H54 (cell line): ENCODE measurements at places on chromosomes 2 and 18.

GRCh38 chr2:15818318-15818753, 122.0 kb upstream of the MYCN start:
- no peak for DNase-seq

DNA sequence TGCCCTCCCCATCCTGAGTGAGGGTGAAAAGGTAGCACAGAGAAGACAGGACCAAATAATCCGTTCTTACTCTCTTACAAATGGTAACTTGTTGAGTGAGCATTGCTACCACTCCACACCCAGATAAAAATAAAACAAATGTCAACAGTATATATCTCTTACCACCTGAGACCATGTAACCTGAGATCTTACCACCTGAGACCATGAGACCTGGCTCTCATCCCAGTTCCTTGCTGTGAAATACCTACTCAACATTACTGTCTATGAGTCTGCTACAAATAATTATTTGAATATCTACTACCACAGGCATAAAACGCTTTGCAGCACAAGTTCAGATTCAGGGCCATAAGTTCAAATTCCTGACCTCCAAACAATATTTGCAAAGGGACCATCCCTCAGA, 234.7 kb downstream of the C1D start:
- no peak for DNase-seq

DNA sequence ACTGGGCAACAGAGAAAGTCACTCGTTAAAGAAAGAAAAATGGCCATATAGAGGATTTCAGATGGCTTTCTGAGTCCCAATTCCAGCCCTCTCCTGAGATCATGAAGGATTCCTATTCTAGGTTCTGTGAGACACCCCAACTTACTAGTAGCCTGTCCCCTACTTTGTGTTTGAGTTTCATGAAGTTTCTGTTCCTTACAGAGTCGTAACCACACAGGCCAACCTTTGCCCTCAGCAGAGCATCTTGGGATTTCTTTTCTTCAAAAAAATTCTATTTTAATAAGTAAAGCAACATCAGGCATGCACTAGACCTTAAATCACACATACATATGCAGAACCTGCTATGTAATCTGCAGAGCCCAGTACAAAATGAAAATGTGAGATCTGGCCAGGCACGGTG, 30.4 kb downstream of the TMEM247 start:
- DNase-seq, result no peak

- DNase-seq, result no peak
Observed at GRCh38 chr2:218999881-219000568, 6.8 kb upstream of the CRYBA2 start.

DNA sequence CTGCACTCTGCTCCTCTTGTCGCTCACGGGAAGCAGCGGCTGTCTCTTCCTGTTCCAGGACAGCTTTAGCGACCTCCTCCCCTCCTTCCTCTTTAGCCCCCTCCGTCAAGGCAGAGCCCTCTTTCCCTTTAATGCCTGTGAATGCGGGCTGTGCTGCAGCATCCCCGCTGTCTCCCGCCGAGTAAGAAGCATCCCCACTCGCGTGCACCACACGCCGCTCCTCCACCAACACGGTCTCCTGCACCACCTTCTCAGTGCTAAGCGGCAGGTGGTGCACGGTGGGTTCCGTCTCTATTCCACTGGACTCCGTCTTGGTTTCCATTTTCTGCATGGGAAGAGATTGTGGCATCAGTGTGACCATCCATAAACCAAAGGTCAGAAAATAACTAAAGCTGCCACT, 101.6 kb upstream of the ZBTB14 start:
- no peak for DNase-seq

GRCh38 chr2:75055142-75055819, 96.8 kb downstream of the POLE4 start:
- no peak for DNase-seq

- DNase-seq, result no peak
Observed at GRCh38 chr18:12347895-12348294, 29.1 kb downstream of the AFG3L2 start.

DNA sequence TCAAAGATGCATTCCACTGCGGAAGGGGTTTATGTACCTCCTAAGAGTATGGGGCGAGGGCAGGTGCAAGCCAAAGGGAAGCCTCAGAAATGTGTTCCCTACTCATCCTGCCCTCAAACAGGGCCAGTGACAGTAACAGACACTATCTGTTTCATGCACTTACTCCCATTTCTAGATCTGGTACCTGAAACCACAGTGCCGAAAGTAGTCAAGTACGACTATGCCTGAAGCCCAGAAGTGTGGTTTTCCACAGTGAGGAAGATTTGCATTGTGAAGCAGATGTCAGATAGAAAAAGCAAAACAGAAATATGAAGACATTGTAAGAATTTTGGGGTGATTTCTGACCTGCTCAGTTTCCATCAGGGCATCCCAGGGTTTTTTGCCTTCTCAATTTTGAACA, 748.7 kb downstream of the RNF144A start:
- no peak for DNase-seq

DNA sequence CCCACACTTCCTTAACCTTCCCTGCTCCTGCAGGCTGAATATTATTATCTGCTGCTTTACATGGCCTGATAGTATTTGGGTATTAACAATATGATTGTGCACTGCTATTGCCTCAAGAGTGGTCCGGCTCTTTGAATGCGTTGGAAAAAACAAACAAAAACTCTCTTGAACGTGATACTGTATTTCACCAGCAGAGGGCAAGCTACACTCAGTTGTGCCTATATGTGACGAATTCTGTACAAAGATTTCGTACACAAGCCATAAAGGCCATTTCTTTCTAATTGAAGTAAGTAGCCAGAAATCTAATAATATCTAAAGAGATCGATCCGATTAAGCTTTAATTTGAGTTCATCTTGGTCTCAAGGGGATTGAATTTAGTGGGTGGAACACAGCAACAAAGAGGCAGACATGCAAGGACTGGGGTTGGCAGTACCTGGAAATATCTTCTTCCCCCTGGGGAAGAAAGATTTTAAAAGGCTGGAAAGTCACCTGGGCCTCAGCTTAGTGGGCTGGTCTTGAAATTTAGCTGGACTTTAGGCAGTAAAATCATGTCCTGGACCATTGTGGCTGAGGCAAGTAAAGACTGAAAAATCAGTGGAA, 49.3 kb upstream of the RAB6D start:
- peak; percentile 40 for DNase-seq

DNA sequence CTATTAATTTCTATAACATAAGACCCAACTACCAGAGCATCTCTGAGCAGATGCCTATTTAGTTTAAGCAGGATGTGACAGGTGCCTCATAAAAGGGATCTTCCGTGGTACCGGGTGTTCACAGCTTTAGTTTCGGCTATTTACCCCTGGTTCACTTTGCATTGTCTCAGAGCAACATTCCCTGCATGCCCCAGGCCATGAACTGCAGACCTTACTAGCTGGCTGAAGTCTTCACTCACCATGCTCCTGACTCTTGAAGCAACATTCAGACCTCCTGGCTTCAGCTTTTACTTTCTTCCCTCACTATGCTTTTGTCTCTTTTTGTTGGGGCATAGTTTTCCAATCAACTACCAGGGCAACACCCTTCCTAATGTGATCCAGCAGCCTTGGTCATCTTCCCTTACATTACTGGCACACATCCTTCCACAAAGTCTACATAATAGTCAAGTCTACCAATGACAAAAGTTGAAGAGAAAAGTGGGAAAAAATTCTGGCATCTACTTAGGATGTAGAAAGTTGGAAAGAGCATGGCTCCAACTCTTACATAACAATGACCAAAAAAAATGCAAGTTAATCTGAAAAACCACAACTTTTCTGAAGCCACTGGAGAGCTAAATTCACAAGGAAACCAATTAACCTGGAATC, 99.2 kb downstream of the SESTD1 start:
- no peak for DNase-seq

DNA sequence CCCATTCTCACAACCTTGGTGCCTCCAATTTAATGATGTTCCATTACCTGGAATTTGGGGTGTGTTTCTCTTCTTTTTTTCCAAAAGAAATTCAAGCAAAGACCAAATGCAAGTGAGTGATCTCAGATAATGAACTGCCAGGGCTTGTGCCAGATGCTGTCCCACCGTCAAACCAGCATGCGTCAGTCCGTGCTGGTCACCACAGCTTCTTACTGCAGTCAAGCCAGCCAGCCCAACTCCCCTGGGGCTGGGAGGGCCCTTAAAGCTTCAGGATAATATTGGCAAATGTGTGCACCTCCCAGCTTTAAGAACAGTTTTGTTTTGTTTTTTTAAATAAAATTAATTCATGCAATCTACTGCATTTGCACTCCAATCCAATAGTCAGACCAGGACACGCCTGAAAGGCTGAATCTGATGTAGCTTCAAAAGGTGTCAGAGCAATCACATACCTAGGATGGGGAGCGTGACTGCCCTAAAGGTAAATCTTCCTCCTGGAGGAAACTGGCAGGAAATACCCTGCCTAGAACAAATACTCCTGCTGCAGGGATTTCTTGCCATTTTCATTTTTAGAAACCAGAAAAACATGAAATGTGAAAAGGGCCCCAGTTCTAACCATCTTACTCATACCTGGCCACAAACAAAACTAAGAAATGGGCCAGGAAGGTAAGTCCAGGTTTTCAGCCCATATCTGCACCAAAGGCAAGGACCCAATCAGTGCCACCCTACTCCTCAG, 26.8 kb upstream of the SP3 start:
- no peak for DNase-seq

- DNase-seq, result peak; percentile 83
Observed at GRCh38 chr2:85785027-85785822, 31.4 kb downstream of the ATOH8 start.

GRCh38 chr2:144702051-144702450, 182.1 kb upstream of the ZEB2 start:
- no peak for DNase-seq

DNA sequence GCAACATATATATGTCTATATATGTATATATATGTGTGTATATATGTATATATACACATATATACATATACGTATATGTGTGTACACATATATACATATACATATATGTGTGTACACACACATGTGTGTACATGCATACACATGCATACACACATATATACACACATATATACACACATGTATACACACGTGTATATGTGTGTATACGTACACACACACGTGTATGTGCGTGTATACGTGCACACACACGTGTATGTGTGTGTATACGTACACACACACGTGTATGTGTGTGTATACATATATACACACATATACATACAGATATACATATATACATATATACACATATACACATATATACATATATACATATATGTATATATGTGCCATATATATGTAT, 89.4 kb downstream of the SPHKAP start:
- no peak for DNase-seq

DNA sequence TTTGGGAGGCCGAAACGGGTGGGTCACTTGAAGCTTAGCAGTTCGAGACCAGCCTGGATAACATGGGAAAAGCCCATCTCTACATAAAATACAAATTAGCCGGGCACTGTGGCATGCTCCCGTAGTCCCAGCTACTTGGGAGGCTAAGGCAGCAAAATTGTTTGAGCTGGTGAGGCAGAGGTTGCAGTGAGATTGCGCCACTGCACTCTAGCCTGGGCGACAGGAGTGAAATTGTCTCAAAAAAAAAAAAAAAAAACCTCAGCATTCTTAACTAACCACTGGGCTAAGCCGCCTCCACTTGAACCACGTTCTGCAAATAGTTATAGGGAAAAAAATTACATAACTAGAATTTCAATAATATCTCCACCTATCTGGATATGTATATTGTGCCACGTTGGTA, 2.3 kb downstream of the FOXI3 start:
- no peak for DNase-seq

GRCh38 chr2:173119069-173119807, 43.6 kb downstream of the MAP3K20 start:
- no peak for DNase-seq

GRCh38 chr2:120343433-120344105, 2.4 kb upstream of the INHBB start:
- DNase-seq, result peak; percentile 79

GRCh38 chr2:104851291-104852089, 2.4 kb upstream of the POU3F3 start:
- DNase-seq, result no peak

DNA sequence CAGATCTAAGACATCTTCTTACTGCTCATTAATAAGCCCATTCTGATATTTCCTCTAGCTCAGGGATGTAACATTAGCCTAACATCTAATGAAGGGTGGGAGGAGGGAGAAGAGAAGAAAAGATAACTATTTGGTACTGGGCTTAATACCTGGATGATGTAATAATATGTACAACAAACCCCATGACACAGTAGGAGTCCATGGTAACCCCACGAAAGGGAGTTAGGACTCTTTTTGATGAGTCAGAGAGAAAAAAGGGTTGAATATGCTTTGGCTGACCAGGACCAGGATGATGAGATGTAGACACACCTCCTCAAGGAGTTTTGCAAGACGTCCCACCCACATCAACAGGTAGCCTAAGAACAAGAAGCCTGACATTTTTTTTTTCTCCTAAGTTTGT, 34.4 kb upstream of the DLX2 start:
- no peak for DNase-seq

DNA sequence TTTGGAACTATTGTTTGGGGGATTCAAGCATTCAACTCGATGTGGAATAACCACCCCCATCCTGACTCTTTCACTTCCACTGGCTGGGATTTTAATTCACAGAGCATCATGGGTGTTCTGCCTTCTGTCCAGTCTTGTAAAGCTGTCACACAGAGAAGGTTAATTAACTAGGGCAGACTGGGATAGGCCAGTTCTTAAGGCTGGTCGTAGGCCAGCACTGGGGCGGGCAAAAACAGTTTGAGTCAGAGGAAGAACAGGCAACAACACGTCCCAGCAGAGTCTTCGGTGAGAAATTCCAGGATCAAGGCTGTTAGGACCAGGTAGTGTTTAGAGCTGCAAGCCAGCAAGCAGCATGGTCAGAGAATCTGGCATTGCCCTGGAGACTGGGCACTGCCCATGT, 4.0 kb upstream of the RNF152 start:
- DNase-seq, result peak; percentile 46

DNA sequence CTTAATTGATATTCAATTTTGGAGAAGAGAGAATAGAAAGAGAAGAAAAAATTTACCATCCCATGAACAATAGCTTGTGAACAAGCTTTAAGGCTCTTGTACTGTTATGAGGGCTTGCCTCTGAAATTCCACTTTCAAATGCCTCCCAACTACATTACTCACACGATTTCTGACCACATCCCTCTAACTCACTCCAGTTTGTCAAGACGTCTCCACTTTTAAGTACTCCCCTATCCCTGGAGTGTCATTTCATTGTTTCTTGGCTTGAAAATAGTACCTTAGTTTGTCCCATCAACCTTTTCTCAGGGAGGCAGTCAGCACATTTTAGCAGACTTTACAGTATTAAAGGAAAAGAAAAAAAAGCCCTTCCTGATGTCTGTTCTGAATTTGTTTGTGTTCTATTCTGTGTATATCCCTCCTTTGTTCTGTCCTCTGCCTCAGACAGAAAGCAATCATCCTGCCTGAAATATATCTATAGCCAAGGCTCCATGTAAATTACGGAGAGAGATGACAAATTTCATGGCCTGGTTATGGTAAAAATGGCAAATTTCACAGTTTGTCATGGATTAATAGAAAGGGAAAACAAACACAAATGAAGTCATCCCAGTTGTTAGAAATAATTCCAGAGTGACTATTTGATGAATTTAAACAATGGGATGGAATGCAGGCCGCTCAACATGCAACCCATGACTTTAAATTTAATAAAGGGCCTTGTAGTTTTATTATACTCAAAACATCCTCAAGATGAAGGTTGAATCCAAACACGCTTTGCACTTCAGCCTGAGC, 228.8 kb downstream of the ETAA1 start:
- no peak for DNase-seq
